ENCODE measurements at places on chromosomes 3 and 15. TPM values are rescaled to one million over a fixed set of nuclear protein-coding genes. Genes with fewer than 3 reads are reported as not detected.
A peak's percentile ranks its signal among the peaks of the same experiment; 100 is the strongest.

The TIMMDC1 gene
- total RNA-seq, result 52.5 TPM

The SIDT1 gene
- not detected for total RNA-seq

The GOLGA6L10 gene
- total RNA-seq, result under 0.01 TPM

The ADAMTS7 gene
- total RNA-seq, result 0.83 TPM

The STXBP5L gene
- not detected for total RNA-seq

The ARPP19 gene
- total RNA-seq, result 65.2 TPM

The FANCD2OS gene
- total RNA-seq, result not detected

The DAPK2 gene
- 0.36 TPM for total RNA-seq

The FBXL2 gene
- total RNA-seq, result 15.6 TPM

The ZNF501 gene
- 4.7 TPM for total RNA-seq

The LYSMD2 gene
- total RNA-seq, result 7.2 TPM

The FBN1 gene
- 283 TPM for total RNA-seq

DNA sequence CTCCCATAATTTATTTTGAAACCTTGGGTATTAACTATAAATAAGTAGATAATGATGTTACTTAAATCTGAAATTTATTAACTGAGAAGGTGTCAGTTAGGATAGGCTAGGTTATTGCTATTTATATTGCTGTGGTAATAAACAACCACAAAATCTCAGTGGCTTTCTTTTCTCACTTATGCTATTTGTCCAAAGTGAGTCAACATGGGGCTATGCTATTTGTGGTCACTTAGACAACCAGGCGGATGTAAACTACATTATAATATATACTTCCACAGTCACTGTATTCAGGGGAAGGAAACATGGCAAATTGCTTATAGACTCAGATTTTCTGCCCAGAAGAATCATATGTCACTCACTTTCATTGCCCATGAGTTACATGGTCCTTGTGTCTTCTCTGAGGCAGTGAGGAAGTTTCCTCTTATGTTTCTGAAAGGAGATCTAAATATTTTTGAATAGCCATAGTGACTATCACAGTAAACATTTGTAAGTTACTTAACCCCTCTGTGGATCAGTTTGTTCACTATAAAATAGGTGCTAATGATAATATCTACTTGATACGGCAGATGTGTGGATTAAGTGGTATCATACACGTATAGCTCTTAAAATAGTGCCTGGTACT lies 19.8 kb downstream of the HMG20A start:
- DNase-seq, result peak; percentile 70

DNA sequence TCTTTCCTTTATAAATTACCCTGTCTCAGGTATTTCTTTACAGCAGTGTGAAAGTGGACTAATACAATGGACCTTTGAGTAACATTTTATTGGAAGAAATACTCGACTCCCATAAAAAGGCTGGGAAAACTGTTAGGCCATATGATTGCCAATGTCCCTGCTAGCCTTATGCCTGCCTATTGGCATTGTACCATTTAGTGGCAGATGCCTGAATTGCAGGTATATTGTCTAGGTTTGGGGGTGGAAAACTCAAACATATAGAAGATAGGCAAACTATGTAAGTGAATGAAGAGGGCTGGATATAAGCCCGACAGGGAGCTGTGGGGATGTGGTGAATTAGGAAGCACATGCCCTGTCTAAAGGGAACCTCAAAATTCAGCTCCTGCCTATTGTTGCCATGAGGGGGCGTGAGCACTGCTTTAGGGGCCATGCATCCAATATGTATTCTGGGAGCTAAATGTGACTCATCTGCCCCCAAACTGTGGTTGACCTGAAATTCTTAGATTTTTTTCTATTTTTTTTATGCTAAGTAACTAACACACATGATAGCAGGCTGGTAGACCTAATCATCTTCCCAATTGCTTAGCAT lies 65.2 kb upstream of the TRA2B start:
- peak; percentile 48 for DNase-seq

- no peak for DNase-seq
These were observed 8.9 kb downstream of the UBAP1L start for GRCh38 chr15:65106011-65106590.

DNA sequence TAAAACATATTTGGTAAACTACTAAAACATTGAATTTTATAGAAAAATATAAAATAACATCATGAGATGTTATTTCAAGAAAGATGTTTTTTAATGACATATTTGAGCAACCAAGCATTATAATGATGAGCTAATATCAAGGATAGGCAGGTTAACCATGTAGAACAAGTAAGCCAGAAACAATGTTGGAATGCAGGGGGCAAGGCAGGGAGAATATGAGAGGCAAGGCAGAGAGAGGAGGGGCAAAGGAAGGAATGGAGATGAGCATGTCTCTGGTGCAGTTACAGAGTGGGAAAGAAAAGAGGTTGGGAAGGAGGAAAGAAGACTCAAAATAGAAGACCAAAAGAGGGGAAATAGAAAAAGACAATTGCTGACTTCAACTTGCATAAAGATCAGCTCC lies 390.4 kb downstream of the MCTP2 start:
- no peak for DNase-seq

- no peak for DNase-seq
These were observed 37.2 kb upstream of the SLCO2A1 start for GRCh38 chr3:134066651-134067530.

GRCh38 chr3:150107429-150108175 lies 136.9 kb upstream of the PFN2 start:
- no peak for DNase-seq

GRCh38 chr3:61448378-61448777 lies 113.0 kb upstream of the PTPRG start:
- no peak for DNase-seq

DNA sequence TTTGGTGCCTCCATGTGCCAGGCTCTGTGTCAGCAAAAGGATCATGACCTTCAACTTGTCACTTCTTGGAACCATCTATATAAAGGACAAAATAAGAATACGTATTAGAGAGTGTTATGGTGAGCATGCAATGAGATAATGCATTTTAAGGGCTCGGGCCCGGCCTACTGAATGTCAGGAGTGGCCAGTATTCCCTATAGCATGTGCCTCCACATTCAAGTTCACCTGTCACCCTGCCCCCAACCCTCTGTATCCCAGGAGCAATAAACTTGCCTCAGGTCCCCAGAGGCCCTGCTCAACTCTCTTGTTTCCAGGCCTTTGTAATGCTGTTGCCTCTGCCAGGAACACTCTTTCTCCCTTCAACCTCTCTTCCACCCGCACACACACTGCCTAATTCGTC lies 90.2 kb upstream of the SLC6A11 start:
- no peak for DNase-seq

DNA sequence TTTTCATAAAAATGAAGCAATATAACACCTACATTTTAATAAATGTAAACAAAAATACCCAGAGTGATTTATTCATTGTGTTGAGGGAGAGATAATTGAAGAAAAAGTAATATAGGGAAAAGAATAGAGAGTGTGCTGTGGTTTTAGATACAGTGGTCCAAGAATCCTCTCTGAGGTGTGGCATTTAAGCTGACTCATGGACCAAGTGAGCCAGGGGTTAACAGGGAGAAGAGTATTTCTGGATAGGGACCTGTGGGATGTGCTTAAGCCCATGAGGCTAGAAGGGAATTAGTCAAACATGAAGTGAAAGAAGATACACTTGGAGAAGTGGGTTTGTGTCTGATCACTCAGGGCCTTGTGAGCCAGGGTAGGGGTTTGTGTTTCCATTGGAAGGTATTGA lies 680.7 kb upstream of the GRM7 start:
- no peak for DNase-seq

GRCh38 chr3:114847564-114847963 lies 299.5 kb downstream of the ZBTB20 start:
- DNase-seq, result no peak

DNA sequence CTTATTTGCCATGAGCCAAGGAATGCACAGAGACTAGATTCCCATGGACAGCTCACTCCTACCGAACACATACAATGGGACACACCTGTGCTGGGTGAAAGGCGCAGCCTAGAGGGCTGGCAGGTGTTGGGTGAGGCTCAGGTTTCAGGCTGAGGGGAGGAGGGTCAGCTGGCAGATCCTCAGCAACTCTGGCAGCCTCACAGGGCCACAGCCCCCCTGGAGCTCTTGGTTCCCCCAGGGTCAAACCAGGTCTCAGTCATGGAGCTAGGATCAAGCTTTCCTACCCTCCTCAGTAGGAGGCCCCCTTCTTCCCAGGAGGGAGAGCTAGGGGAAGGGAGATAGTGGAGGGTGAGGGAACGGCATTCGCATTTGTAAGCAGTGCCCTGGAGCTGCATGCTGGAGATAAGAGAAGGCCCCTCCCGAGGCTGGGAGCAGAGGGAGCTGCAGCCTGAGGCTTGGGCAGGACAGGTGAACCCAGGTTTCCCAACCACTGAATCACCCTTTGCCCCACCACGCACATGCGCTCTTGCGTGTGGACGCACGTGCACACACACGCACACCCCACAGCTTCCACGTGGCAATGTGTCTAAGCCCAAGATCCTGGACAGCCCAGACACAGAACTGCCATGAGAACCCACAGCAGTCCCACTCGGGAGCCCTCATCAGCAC lies 26.3 kb upstream of the TFRC start:
- no peak for DNase-seq

DNA sequence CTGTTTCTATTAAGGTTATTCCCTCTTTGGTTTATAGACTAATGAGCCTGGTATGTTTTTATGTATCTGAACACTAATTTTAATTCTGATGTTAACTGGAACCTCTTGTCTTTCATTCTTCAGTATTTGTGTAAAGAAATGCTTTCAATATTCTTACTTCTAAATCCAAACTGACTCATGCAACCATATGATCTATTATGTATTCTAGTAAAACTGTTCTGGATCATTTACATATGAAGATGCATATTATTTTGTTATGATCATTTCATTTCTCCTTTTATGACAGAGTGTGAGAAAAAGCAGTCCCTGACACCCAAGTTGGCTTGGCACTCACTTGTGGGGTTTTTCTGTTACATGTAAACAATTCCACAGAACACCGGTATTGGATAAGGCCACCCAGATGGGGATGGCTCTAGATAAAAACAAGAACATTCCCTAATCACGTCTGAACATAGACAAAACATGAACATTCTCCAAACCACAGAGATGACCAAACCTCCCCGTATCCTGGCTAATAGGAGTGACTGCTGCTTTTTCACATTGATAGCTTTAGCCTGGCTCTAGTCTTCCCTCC lies 72.2 kb upstream of the EPHB3 start:
- DNase-seq, result no peak

DNA sequence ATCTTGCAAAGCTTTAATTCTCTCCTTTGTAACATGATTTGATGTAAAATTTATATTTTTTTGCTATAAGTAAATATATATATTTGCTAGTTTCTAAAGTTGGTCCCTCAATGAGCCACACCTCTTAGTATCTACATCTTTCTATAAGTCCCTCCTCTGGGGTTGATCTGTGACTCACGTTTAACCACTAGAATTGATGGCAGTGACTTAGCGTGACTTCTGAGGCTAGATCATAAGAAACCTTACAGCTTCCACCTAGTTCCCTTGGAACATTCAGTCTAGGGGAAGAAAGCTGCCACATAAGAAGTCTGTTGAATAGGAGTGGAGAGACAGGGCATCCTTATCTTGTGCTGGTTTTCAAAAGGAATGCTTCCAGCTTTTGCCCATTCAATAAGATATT lies 56.6 kb upstream of the TNIK start:
- no peak for DNase-seq

DNA sequence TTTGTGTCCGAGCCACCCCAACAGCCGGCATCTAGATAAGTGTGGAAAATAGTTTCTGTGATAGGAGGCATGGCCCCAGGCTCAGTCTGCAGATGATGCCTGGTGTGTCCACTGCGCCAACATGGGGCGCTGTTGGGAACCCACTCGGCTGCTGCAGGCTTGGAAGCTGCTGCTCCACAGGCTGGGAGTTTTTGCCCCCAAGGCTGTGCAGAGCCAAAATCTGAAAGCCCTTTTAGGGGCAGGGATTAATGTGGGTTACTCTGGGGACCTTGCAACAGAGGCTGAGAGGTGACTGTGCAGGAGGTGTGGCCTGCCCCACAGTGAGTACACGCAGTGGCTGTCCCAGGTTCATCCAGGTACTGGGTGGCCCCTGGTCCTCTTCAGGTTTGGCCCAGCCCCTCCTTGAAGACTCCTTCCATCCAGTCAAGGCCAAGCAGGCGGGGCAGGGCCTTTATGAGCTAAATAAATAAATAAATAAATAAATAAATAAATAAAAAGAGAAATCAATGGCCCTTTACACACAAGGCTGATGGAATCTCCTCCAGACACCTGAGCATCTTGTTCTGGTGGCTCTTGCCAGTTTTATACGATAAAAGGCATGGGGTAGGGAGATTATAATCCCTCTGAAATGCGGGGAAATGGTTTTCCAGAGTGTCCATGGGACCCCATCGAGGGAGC lies 73.8 kb downstream of the AAGAB start:
- no peak for DNase-seq

DNA sequence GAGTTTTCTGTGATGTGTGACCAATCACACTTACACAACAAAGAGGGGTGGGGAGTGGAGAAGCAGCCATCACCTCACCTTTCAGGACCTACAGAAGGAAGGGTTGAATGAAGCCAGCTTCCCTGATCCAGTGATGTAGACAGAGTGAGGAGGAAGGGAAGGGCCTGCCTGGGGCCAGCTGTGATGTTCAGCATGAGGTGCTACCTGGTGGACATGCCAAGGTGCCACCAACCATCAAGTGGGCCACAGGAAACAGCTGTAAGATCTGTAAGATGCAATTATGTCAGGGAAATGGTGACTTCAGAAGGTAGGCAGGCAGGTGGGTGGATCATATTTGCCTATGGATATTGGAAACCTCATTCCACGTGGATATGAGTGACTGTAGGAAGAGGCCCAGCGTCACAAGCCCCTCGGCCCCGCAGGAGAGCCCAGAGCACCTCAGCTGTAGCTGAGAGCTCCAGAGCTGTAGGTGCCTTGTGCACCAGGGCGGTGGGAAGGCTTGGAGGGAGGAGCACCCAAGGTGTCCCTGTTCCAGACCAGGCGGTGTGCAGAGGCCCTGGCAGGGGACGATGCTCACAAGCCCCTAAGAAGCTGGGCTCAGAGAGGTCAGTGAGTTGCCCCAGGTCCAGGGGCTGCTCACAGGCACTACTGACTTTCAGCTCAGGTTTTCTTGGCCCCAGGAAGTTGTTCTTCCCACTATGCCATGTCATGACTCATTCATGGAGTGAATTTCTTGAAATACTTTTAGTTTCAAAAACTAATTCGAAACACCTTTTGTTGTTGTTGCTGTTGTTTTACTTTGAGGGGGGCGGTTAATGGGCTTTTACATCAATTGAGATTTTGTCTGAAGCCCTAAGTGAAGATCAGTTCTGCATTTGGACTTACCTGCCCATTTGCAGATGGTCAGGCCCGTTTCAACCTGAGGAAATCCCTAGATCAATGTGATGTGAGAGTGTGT lies 94.2 kb upstream of the ALDH1A3 start:
- DNase-seq, result no peak

GRCh38 chr3:172675441-172676193 lies 35.2 kb downstream of the NCEH1 start:
- DNase-seq, result peak; percentile 65

GRCh38 chr15:80199869-80200268 lies 47.1 kb downstream of the FAH start:
- no peak for DNase-seq

GRCh38 chr3:59772416-59773408 lies 722.9 kb upstream of the CFAP20DC start:
- no peak for DNase-seq

GRCh38 chr15:33357845-33358244 lies 47.1 kb downstream of the RYR3 start:
- DNase-seq, result no peak

- DNase-seq, result peak; percentile 91
These were observed 135.4 kb upstream of the CBLB start for GRCh38 chr3:106004137-106004681.
